ENCODE measurements at places on chromosomes 4 and X.

DNA sequence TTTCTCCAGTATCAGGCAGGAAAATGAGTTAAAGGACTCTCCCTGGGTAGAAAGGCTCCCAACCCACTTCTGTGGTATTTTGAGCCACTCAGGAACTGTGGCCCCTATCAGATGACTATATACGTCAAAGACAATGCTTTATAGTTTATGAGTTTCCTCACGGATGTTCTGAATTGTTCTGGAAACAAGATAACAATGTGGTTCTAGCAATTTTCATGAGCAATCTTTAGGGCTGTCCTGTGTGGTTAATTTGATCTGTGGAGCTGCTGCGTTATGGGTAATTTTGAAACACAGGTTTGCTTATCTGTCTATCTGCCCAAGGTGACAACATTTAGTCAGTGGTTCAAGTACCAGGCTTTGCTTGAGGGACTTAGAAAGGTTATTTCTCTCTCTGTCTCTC is 46.7 kb upstream of the IL2 start:
- no peak for DNase-seq

DNA sequence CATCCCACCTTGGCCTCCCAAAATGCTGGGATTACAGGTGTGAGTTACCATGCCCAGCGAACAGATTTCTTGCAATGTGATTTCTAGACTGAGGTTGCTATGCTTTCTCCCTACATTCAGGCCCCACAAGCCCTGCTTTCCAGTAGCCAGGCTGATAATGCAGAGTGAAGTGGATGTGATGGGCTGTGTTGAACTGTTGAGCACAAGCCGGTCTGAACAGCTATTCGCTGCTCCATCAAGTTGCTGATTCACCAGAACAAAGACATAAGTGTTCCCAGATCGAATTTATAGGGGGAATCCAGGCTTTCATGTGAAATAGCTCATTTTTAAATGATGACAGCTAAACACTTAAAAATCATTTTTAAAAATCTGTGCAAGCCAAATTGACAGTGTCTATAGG is 8.0 kb downstream of the NIPAL1 start:
- DNase-seq = no peak

DNA sequence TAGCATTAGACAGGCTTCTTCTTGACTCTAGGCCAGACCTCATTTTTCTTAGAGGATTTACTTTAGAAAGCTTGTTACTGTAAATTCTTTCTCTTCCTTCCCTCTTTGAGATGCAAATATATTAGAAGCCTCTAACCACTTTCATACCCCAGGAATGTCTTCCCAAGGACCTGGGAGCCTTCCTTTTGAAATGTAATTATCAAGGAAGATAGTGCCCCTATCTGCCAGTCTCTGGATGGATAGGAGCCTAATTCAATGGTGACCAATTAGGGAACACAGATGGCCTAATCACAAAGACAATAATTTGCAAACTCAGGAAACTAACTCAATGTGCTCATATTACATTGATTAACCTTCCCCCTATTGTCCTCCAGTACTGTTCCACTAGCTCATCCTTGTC is 145.6 kb upstream of the DCAF8L1 start:
- DNase-seq = no peak

GRCh38 chrX:51026862-51027261 is 116.3 kb downstream of the BMP15 start:
- DNase-seq = no peak

GRCh38 chrX:42597481-42597880 is 180.5 kb downstream of the PPP1R2C start:
- DNase-seq = no peak

DNA sequence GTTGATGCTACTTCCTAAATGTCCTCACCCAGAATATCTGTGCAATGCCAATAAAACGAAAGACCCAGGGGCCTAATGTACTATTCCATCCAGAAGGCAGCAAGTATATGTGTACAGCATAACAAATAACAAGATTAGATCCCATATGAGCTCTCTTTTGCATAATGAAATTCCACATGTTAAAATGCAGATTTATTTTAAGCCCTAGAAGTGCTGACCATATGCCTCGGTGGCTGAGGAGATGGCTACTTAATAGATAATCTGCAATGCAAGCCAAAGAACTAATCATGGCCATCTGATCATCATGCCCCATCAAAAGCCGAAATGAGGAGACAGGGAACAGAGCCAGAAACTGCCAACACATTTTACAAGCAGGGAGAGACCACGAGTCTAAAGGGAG is 293.5 kb downstream of the KCNIP4 start:
- no peak for DNase-seq

DNA sequence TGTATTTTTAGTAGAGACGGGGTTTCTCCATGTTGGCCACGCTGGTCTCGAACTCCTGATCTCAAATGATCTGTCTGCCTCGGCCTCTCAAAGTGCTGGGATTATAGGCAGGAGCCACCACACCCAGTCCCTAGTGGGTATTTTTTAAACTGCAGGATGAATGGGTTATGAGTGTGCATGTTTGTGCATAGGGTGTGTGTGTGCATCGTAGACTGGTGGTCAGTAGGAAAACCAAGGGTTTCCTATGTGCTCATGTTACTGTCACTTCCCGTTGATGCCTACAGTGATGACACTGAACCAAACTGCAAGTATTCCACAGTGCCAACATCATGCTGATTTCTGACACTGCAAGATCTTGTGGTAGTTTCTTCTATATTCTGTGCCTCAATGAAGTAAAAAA is 41.1 kb downstream of the DDIT4L start:
- DNase-seq = no peak

GRCh38 chr4:36388710-36389109 is 107.3 kb downstream of the DTHD1 start:
- no peak for DNase-seq

DNA sequence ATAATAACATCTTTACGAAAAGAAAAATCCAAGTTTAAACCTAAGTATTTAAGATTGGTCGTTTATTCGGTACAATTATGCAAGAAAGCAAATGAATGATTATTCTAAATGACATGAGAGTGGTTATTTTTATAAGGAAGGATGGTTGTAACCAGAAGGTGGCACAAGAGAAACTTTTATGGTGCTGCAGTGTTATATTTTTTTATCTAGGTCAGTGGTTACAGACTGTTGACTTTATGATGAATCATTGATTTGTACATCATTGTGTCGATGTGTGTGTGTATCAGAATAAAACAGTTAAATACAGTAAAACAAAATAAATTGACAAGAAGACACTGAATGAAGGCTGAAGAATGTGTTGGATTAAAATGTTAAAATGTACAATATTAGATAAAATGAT is 9.8 kb downstream of the DCAF8L2 start:
- no peak for DNase-seq

DNA sequence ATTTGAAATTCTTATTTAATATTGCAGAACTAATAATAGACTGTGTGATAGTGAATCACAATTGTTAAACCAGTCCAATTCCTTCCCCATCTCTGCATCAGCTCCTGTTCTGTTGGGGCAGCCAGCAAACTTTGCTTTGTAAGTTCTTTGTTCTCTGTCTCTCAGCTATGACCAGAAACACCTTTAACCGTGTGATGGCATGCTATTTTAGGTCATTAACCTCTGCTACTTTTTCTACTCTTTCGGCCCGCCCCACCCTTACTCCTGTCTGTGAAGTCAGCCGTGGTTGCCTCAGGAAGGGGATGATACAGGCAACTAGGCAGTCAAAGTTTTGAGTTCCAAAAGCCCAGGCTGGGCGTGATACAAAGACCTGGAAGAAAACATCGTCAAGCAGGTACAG is 51.3 kb upstream of the EGFL6 start:
- DNase-seq = no peak

- DNase-seq = no peak
Measured at GRCh38 chr4:169510617-169511016, 101.8 kb downstream of the NEK1 start.

- DNase-seq = no peak
Measured at GRCh38 chrX:7689791-7690412, 153.1 kb upstream of the VCX start.

- DNase-seq = no peak
Measured at GRCh38 chrX:21933077-21933476, 7.4 kb upstream of the SMS start.

GRCh38 chr4:128376303-128376702 is 88.7 kb upstream of the PGRMC2 start:
- DNase-seq = no peak

All from stimulated activated CD4-positive, alpha-beta T cell treated with anti-CD3 and anti-CD28 coated beads, Interleukin-1b, Interleukin-23, amount 100 ng/mL, for 1 hour (primary cell).